Left ventricle myocardium inferior (tissue), 1 donor: ENCODE measurements at places on chromosomes 6 and 20.

DNA sequence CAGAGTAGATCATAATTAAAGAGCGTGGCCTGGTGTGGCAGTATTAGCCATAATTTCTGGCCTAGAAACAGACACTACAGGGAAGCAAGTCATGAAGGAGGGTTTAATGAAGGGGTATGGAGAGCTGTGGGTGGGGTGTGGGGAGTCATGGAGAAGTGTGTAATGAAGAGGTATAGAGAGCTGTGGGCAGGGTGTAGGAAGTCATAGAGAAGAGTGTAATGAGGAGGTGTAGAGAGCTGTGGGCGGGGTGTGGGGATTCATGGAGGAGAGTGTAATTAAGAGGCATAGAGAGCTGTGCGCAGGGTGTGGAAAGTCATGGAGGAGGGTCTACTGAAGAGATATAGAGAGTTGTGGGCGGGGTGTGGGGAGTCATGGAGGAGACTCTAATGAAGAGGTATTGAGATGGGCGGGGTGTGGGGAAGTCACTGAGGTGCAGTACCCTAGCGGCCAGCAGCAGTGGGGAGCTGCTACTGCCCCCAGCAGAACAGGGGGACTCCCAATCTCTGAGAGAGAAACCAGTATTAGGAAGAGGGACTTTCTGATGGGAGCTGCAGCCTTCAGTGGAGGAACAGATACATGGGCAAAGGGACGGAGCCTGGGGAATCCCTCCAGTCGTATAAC lies 145.4 kb upstream of the FOXA2 start:
- peaks cover 17% of the 10 kb centered on the region for H3K27me3 ChIP-seq
- no peak for DNase-seq
- no peak overlapping the region for H3K4me3 ChIP-seq
- H3K36me3 ChIP-seq, result no peaks in the 10 kb centered on the region
- H3K27ac ChIP-seq, result no peak overlapping the region

GRCh38 chr6:40419377-40419776 lies 167.8 kb downstream of the LRFN2 start:
- no peaks in the 10 kb centered on the region for H3K36me3 ChIP-seq
- H3K27me3 ChIP-seq, result peaks cover 87% of the 10 kb centered on the region
- DNase-seq, result no peak
- H3K4me3 ChIP-seq, result no peak overlapping the region

DNA sequence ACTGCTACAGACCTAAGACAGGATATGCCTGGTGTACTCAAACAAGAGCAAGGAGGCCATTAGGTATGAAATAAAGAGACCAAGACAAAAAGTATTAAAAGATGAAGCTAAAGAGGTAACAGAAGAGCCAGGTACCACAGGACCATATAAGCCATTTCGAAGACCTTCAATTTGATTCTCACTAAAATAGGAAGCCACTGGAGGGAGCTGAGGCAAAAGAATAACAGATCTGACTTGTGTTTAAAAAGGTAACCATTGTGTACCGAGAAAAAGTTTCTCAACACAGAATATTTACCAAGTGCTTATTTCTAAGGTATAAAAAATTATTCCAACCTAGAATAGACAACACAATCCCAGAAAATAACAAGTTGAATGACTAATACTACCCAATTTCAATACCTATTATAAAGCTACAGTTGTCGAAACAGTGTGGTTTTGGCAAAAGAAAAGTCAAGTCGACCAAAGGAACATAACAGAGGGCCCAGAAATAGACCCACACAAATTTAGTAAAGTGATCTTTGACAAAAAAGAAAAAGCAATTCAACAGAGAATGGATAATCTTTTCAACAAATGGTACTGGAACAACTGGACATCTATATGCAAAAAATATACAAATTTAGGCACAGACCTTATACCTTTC lies 125.3 kb upstream of the DST start:
- H3K27ac ChIP-seq, result peak overlapping the region; percentile 70
- no peaks in the 10 kb centered on the region for H3K36me3 ChIP-seq
- H3K27me3 ChIP-seq, result no peaks in the 10 kb centered on the region

- H3K27ac ChIP-seq, result peak overlapping the region; percentile 100
- no peaks in the 10 kb centered on the region for H3K27me3 ChIP-seq
- DNase-seq, result no peak
- H3K36me3 ChIP-seq, result peaks cover 39% of the 10 kb centered on the region
Measured at GRCh38 chr6:159691963-159692287, 1.1 kb downstream of the SOD2 start.

- H3K27ac ChIP-seq, result peak overlapping the region; percentile 56
- H3K4me3 ChIP-seq, result no peak overlapping the region
- H3K4me1 ChIP-seq, result peaks cover 43% of the 10 kb centered on the region
- DNase-seq, result no peak
Measured at GRCh38 chr6:81857812-81858211, 105.3 kb upstream of the TENT5A start.
